Tibial nerve (tissue), 4 donors: ENCODE measurements at places on chromosomes 5 and 9.
A peak's percentile ranks its signal among the peaks of the same experiment; 100 is the strongest.

DNA sequence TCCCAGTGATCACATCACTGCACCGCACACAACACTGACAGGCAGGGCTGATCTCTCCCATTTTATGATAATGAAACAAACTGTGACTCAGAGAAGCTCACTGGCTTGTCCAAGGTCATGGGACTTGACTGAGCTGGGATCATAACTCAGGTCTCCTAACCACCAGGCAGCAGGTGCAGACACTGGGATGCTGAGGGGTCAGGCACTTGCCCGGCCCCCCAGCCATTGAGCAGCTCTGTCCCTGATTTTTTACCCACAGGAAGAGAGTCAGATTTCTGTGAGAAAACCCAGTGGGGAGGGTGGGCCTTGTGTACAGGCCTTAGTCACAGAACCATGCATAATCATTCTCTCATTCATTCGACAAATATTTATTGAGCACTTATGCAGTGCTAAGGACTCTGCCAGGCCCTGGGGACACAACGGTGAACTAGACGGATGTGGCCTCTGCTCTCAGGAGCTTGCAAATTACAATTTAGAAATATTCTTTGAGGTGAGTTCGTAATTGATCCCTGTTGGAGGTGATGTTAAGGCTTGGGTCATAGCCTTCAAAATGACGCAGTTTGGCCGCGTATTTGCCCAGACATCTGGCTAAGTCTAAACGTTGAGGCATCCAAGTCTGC lies 54.5 kb upstream of the TGFBR1 start:
- no peak for DNase-seq

DNA sequence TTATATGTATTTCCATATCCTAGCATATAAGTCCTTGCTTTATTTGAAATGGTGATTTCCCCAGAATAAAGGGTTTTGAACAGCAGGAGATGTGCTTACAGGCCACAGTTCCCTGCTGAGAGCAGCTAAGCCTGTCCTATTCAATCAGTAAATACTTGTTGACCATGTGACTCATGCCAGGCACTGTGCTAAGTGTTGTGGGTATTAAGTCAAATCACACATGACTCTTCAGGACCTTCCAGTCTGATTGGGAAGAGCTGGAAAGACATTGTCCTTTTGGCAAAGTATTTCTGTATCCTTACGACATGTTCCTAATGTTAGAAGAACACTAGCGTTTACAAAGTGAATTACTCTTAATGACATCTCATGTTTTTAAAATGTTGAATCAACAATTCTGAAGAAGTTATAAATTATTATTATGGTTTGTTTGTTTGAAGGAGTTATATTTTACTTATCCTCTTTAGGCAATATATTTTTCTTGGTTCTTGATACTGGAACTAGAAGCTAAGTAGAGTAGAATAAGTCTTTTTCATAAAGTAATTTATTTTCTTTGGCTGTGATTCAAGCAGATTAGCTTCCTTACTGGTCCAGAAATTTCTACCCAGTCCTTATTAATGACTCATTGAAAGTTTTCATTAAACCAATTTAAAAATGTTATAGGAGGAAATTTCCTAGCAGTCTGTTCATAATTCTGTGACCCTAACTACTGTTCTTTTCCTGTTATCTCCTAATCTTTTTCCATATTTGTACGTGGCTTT lies 82.1 kb downstream of the GAPVD1 start:
- no peak for DNase-seq

DNA sequence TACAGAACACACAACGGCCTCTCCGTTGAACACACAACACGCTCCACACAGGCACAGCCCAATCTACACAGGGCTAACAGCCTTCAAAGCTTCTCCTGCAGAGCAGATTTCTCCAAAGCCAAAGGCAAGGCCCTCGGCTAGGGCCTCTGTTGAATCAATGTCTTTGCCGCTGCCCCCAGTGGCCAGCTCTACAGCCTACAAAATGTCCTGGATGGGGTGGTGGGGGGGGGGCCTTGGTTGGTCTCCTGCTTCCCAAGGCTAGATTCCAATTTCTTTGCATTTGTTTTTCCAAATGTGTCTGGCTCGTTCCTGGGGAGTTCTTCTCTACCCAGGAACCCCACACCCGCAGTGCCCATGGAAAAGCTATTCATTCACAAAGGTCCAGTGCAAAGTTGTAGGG lies 167.2 kb downstream of the PAX5 start:
- no peak for DNase-seq

DNA sequence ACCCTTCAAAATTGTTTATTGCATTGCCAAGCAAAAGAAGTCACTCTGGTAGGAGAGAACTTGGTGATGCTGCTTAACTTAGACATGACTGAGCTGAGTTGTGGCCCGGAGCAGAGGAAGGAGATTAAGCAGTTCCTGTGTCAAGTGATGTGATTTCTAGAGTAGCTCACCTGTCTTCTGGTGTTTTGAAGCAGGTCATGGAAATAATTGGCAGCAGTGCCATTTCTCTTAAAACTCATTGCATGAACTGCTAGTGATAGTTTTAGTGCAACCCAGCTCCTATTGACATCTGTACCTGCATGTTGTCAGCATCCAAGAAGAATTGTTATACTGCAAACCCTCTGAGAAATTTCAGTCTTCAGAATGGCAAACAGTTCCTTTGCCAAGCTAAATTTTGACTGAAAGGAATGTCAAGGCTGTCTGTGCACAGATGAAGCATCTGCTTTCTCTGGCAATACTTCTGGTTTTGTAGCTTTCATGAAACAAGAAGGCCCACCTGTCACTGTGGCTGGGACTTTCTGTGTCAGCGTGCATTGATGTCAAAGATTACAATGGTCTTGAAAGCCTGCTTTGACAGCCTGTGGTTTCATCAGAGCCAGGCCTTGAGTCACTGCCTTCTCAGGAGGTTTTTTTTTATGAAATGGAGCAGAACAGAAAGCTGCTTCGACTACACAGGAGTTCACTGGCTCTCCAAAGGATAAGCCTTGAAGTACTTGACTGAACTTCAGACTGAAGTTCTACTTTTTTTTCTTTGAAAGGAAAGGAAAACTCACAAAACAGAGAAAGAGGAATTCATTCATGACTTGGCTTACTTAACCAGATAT lies 90.6 kb downstream of the RALGPS1 start:
- DNase-seq = no peak

- no peak for DNase-seq
Measured at GRCh38 chr5:7376871-7377270, 19.1 kb upstream of the ADCY2 start.

- DNase-seq = no peak
Measured at GRCh38 chr5:73153513-73153912, 19.5 kb upstream of the TMEM174 start.

DNA sequence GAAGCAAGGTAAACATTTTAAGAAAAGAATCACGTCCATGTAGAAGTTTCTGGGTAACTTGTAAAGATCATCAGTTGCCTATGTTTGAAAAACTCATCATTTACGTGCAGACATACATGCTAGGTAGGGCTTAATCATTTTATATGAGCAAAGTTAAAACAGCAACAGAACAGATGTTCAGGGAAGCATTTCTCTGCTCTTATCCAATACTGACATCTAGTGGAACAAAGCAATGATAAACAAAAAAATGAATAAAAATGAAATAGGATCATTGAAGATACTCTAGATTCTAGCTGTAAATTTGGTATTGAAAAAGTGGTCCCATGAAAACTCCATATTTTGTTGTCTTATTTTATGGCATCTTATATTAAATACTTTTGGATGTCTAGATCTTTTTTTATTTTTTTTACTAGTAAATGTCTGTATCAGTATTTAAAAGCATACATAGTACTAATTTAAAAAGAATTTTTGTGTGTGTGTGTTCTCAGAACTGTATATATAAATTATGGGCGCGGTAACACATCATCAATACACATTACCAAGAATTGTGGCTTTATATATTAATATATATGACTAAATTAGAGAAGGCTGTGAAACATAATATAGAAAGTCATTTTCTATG lies 1050.2 kb downstream of the CDH12 start:
- no peak for DNase-seq

DNA sequence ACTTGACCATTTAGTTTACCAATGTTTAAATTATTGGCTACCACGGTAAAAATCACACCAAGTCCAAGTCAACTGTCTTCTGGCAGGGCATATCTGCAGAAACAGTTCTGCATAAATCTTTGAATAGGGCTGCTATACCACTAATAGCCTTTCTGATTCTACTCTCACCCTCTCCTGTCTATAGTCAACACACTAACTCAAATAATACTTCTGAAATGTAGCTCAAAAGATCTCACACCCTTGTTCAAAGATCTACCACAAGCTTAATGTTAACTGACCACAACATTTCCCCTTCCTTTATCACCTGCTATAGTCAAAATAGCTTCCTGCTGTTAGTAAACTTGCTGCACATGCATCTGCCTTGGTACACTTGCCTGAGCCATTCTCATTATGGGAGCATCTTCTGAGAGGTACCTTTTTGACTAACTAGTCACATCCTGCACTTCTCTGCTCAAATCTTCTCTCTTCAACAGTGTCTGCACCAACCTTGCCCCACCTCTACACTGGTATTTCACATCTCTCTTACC lies 319.4 kb downstream of the CDH10 start:
- no peak for DNase-seq

DNA sequence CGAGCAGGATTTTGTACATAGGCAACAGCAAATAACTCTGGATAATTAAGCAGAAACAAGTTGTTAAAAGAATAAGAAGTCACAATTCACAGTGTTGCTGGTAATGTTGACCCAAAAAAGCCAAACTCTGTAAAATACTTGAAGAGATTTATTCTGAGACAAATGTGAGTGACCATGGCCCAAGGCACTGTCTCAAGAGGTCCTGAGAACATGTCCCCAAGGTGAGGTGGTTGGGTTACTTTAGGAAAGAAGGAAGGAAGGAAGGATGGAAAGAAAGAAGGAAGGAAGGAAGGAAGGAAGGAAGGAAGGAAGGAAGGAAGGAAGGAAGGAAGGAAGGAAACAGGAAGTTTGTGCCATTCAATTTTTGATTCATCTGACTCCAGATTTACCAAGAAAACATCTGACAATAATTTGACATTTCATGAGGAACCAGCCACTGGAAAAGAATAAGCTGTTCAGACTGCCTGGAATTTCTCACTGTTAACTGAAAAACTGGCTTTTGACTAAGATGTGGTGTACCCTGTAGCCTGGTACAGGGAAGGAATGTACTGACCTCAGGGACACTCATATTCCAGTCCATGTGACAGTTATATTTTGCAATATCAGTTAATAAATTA lies 295.9 kb upstream of the TNC start:
- DNase-seq = no peak

- no peak for DNase-seq
Measured at GRCh38 chr5:17813214-17813613, 179.0 kb downstream of the TAF11L14 start.

DNA sequence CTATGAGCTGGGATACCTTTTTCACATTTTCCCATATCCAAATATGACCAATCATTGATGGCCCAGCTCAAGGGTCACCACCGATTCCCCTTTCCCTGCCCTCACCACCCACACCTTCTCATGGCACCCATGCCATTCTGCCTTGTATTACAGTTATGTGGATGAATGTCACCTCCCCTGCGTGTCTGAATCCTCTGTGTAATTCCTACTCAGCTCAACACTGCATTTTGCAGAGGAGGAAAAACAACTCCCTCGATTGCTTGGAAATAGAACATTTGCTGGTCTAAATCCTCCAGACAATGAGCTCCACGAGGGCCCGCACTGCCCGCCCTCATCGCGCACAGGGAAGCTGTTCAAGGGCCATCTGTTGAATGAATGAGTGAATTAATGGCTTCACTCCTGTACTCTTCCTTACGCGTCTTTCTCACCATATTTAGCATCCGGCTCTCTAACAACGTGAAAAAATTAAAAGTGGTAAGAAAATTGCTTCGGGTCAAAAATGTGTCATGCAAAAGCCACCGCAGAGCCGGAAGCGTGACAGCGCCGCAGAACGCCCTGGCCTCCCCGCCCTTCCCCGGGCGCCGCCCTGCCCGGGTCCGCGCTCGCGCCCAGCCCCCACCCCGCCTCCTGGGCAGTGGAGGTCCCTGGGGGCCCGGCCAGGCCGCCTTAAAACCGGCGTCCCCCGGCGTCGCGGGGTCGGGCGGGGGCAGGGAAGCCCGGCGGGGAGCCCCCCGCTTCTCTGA lies 704 bp downstream of the SUSD1 start:
- no peak for DNase-seq

- no peak for DNase-seq
Measured at GRCh38 chr5:122999947-123000563, 36.5 kb downstream of the PPIC start.

- no peak for DNase-seq
Measured at GRCh38 chr9:93111371-93112115, 15.5 kb downstream of the CARD19 start.

DNA sequence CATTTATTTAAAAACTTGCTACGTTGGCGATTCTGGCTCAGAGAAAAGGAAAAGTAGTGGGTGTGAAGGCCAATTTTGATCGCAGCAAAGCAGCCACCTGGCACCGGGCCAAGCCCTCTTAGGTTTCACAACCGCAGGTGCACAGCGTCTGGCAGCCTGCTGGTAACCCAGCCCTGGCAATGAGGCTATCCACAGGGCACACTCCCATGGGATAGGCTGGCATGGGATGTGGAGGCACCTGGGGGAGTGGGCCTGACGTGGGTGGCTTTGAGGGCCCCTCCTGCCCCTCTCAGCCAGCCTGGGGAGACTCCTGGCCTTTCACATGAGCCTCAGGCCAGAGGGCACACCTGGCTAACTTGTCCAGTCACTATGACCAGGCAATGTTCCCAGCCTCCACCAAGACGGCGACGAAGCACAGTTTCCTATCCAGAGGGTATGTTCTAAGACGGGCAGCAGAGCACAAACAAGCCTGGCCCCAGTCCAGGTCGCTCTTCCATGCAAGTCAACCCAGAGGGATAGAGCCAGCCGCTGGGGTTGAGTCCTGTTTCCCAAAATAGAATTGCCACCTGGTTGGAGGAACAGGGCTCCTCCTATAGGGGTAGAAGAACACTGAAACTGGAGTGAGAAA lies 19.0 kb downstream of the CMBL start:
- DNase-seq = peak; percentile 36

- DNase-seq = no peak
Measured at GRCh38 chr9:129894120-129894823, 59.0 kb downstream of the USP20 start.

DNA sequence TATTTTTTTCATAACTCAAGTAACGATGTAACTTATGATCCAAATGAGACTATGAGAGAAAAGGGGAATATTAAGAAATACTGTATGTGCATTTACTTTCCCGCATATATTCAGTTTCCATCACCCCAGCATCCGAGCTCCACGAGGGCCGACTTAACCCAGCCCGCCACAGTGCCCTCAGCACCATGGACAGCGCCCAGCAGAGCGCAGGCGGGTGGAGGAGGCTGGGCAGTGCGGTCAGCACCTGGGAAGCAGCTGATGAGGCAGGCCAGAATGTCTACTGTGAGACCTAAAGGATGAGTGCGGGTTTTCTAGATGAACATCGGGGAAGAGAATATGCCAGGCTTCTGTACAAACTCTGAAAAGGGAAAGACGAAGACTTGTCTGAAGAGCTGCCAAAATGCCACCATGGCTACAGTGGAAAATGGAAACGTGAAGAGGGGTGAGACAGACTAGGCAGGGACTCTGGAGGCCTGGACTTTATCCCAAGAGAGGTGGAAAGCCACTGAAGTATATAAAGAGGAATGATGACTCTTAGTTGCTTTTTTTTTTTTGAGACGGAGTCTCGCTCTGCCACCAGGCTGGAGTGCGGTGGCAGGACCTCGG lies 34.5 kb upstream of the MED27 start:
- DNase-seq = peak; percentile 32

GRCh38 chr5:129996896-129997295 lies 92.6 kb downstream of the CHSY3 start:
- no peak for DNase-seq
